ENCODE measurements at places on chromosomes 6 and 20.
A peak's percentile ranks its signal among the peaks of the same experiment; 100 is the strongest.

GRCh38 chr20:13790708-13791107 is 5.9 kb downstream of the NDUFAF5 start:
- no peak for DNase-seq

GRCh38 chr6:34182751-34183531 is 37.1 kb upstream of the GRM4 start:
- peak; percentile 96 for DNase-seq

GRCh38 chr20:2741463-2741862 is 48.9 kb downstream of the EBF4 start:
- no peak for DNase-seq

- DNase-seq, result no peak
Observed at GRCh38 chr6:148599967-148600426, 146.8 kb upstream of the UST start.

GRCh38 chr20:17644451-17644850 is 37.6 kb downstream of the RRBP1 start:
- DNase-seq, result no peak

DNA sequence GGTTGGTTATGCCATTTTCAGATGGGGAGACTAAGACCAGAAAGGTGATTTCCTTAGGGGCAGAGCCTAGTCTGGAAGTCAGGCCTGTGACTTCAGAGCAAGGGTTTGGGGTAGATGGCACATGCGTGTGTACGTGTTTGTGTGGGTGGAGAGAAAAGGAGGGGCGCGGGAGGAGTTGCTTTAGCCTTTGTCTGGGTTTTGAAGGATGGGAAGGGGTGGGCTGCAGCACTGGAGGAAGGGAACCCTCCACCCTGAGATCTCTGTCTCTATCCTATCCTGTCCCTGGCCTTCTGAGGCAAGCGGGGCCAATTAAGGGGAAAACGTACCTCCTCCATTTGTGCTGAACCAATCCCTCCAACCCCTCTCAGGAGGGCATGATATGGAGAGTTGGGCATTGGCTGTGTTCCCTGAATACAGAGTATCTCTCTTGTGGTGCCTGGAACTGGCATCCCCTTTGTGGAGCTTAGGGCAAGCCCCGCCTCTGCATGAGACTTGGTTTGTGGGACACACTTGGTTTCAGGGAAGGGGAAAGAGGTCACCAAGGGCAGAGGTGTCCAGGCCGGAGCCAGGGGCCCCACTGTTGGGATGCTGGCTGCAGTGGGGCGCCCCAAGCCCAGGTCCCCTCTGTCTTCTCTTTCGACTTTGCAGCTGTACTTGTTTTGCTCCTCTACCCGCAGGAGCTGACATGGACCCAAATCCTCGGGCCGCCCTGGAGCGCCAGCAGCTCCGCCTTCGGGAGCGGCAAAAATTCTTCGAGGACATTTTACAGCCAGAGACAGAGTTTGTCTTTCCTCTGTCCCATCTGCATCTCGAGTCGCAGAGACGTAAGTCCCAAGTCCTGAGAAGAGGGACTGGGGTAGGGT is at the start of gene DBNDD2:
DBNDD2 (plus strand) TSS at position 507 of the 863 bp plus-strand sequence; CDS start at position 686, 179 bp downstream.
- DNase-seq, result no peak

DNA sequence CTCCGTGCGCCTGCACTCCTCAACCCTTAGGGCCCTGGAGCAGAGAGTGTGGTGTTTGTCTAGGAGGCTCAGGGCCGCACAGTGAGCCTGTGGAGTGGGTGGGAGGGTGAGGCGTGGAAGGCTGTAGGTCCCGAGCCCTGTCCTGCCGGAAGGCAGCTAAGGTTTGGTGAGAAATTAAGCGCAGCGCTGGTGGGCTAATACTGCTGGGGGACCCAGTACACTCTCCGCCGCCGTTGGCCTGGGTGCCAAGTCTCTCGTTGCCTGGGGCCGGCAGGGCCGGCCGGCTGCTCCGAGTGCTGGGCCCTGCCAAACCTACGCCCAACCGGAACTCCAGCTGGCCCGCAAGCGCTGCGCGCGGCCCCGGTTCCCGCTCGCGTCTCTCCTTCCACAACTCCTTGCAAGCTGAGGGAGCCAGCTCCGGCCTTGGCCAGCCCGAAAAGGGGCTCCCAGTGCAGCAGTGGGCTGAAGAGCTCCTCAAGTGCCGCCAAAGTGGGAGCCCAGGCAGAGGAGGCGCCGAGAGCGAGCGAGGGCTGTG is 40.4 kb upstream of the MCUR1 start:
- no peak for DNase-seq

GRCh38 chr20:12748359-12748994 is 260.3 kb upstream of the SPTLC3 start:
- DNase-seq, result no peak

DNA sequence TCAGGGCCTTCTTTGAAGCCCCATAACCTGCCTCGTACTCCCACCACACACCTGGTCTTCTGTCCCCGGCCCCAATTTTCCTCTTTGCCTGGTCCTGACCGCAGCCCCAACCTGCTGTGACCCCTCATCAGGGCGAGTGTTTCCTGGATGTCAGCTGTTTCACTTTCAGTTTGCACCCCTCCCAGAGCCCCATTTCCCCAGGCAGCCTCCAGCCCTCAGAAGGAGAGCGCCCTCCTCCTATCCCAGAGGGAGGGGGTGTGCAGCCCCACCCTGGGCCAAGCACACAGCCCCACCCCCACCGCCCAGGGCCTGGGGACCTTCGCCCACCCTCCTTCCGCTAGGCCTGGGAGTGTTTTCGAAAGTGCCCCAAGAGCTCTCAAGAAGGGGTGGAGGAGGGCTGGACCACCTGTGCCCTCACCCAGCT is 1.5 kb downstream of the BAK1 start:
- no peak for DNase-seq

- DNase-seq, result no peak
Observed at GRCh38 chr6:139538366-139538765, 163.9 kb upstream of the CITED2 start.

GRCh38 chr6:125294925-125295324 is 6.8 kb downstream of the HDDC2 start:
- no peak for DNase-seq

DNA sequence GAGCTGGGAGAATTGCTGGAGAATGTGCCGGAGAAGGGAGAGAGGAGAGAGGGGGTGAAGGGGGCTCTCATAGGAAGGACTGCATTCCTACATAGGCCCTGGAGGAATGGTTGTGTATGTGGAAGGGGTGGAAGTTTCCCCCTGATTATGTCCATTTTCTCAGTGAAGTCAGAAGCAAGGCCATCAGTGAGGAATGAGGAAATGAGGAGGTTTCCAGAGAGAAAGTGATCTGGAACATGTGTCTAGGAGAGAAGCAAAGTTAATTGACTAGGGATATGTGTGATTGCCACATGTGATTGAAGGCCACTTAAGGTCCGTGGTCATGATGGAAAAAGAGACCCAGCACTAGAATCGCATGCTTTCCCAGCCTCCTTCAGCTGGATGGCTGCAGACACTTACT is 42.3 kb downstream of the TBPL1 start:
- DNase-seq, result no peak

- DNase-seq, result peak; percentile 25
Observed at GRCh38 chr20:13418263-13419229, 197.5 kb downstream of the ISM1 start.

GRCh38 chr20:3227506-3227905 is 11.5 kb downstream of the SLC4A11 start:
- DNase-seq, result no peak
